GM20000 (cell line): ENCODE measurements at places on chromosomes 6 and 20.

DNA sequence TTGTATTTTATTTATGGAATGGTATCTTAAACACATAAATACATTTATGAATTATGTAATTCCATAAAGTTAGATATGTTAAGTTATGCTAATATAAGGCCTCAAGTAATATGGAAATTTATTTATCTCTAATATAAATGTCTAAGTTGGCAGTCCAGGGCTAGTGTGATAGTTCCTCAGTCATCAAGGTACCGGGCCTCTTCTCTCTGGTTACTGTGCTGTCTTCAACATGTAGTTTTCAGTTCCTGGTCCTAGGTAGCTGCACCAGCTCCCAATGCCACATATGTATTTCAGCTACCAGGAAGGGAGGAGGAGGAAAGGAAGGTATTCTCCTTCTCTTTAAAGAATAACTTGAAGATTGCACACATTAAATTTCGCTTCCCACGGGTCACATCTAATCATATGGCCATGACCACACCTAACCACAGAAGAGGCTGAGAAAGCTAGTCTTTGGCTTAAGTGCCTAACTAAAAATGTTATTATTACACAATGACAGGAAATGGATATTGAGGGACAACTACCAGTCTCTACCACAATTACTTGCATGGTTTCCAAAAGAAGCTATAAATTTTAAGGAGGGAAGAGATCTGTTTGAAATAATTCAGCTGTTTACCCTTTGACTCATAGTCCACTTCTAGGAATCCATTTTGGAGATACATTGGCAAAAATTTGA, 68.6 kb downstream of the BCKDHB start:
- no peak for DNase-seq

- peak; percentile 72 for DNase-seq
These were observed at the start of gene RSPH9 for GRCh38 chr6:43644940-43645612. Gene RSPH9 (plus strand): TSS chr6:43645036. CDS start chr6:43645099, 63 bp downstream.

GRCh38 chr6:43836507-43837240, 66.7 kb downstream of the VEGFA start:
- DNase-seq = no peak

- no peak for DNase-seq
These were observed 717.6 kb upstream of the MAP3K7 start for GRCh38 chr6:91304521-91304920.

- DNase-seq = no peak
These were observed 117.4 kb upstream of the GRIK2 start for GRCh38 chr6:101276066-101276465.

DNA sequence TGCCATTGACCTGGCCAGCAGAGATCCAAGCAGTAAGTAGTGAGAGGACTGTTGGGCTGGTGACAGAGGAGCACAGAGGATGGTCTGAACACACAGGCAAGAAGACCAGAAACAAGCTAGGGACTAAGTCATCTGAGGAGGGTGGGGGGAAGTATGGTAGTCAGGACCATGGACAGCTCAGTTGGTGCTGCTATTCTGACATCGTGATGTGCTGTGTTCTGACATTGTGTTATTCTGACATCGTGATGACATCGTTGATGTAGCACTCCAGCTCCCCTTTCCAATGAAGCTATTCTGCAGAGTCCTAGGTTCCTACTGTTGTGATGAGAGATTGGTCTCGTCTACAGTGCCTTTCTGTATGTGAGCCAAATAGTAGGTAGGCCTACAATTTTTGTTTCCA, 28.7 kb downstream of the CFAP206 start:
- DNase-seq = peak; percentile 60

GRCh38 chr6:81842254-81842653, 89.8 kb upstream of the TENT5A start:
- no peak for DNase-seq

DNA sequence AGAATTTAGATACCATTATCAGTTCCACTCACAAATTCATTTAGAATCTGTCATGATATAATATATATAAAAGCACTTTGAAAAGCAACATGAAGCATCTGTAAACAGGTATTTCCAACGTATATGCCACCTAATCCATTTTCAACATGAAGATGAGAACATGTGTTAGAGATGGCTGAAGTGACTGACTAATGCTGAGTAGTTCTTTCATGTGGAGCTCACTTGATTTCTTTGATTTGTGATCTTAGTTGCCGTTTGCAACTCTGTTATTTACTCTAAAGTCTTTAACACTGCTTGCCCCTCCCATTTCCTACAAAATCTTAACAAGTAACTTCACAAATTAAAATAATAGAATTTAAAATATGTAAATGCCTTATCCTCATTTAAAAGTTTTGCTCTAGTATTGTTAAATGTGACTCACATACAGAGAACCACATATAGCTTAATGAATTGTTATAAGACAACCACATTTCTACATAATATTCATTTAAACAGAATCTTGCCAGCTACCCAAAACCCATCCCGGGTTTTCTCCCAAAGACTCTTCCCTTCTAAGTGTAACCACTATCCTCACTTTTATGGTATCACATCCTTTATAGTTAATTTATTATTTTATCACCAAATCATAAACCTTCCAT, 78.3 kb downstream of the ME1 start:
- no peak for DNase-seq

- DNase-seq = no peak
These were observed 88.9 kb downstream of the TFAP2B start for GRCh38 chr6:50907565-50907964.

GRCh38 chr6:52696418-52696817, 25.5 kb downstream of the TMEM14A start:
- no peak for DNase-seq

- no peak for DNase-seq
These were observed 142.7 kb upstream of the EXOC2 start for GRCh38 chr6:835476-836160.

DNA sequence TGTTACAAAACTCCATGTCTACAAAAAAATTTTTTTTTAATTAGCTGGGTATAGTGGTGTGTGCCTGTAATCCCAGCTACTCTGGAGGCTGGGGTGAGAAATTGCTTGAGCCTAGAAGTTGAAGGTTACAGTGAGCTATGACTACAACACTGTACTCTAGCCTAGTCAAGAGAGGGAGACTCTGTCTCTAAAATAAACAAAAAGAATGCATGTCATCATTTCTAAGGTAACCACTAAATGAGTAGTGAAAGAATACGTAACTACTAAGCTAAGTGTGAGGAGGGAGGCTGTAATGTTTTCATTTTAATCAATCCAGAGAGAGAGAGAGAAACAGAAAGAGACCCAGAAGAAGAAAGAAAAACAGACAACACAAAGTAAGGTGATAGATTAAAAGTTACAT, 9.9 kb downstream of the SYCP2 start:
- DNase-seq = no peak

GRCh38 chr6:41935685-41936072, 5.9 kb downstream of the CCND3 start:
- DNase-seq = no peak

- DNase-seq = no peak
These were observed 197.5 kb downstream of the BCKDHB start for GRCh38 chr6:80304014-80304413.

DNA sequence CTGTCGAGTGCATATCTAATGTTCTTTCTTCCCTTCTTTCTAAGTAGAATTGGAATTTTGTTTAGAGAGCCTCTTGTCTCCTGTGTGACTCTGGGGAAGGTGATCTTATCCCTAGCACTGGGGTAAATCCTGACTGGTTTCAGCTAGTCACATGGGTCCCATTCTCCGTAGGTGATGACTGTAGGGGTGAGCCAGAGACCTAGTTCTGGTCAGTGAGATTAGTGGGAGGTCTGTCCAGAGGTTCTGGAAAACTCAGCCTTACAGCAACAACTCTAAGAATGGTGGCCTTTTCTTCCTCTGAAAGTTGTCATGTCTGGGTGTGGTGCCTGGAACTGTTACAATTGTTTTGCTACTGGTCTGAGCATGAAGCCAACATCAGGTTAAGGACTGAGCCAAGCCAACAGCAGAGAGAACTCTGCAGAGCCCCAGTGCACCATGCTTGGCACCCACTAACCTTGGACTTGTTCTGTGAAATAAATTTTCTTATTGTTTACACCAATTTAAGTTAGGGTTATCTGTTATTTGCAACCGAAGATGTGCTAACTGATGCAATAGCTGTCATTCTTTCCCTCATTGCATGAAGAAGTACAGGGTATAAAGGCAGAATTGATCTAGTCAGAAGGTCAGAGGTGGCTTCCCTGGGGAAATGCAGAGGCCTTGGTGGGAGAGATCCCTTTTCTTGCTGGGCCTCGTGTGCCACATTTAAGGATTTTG, 56.8 kb upstream of the TULP4 start:
- DNase-seq = no peak

GRCh38 chr6:28537065-28537464, 11.4 kb downstream of the GPX5 start:
- DNase-seq = no peak

DNA sequence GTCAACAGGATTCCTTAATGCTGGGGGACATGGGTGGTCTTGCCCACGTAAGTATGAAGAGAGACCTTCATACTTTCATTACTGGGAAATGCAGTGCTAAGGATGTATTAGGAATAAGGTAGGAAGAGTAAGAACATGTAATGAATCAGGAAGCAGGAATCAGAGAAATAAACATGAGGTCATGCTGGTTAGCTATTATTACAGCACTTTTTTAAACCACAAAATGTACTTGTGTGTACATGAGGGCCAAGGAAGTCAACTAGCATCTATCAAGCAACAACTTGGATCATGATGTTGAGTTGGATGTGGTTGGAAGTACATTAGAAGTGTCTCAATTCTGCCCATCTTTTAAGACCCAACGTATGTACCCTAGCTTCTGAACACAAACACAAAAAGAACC, 63.5 kb upstream of the E2F3 start:
- DNase-seq = no peak

DNA sequence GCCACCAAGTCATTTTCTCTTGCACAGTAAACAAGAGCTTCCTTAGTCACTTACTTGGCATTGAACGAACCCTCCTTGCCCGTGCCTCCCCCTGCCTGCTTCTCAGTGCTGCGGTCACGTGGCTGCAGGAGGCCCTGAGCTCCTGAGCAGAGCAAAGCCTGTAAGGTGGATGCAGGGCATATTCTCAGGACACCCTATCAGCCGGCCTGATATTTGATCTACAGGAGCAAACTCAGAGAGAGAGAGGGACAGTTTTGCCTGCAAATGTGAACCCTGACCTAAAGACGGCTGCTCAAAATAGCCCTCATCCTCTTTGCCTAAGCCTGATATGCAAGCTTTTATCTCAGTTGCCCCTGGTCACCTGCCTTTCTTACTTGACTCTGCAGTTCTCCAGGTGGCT, 93.0 kb upstream of the POPDC3 start:
- DNase-seq = no peak

GRCh38 chr6:16576451-16577368, 184.6 kb downstream of the ATXN1 start:
- DNase-seq = peak; percentile 39

GRCh38 chr20:4090756-4091489, 75.6 kb upstream of the RNF24 start:
- DNase-seq = no peak

GRCh38 chr6:148736774-148737412, 9.9 kb upstream of the UST start:
- no peak for DNase-seq

GRCh38 chr6:54173089-54173488, 61.8 kb downstream of the MLIP start:
- DNase-seq = no peak

GRCh38 chr6:54655162-54655561, 191.4 kb upstream of the FAM83B start:
- DNase-seq = no peak

DNA sequence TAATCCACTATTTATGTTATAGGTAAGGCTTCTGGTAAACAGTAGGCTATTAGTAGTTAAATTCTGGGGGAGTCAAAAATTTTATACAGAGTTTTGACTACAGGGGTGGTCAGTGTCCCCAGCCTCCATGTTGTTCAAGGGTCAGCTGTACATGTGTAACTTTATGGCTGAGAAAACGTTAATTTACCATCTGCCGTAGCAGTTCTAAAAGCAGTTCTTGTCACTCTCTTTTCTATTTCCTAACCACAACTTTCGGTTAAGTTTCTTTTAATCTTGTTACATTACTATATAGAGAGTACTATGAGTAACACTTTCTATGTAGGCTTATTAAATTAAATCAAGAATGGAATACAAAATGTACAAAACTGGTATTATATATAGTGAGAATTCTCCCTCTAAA, 21.6 kb upstream of the KIF6 start:
- DNase-seq = no peak

DNA sequence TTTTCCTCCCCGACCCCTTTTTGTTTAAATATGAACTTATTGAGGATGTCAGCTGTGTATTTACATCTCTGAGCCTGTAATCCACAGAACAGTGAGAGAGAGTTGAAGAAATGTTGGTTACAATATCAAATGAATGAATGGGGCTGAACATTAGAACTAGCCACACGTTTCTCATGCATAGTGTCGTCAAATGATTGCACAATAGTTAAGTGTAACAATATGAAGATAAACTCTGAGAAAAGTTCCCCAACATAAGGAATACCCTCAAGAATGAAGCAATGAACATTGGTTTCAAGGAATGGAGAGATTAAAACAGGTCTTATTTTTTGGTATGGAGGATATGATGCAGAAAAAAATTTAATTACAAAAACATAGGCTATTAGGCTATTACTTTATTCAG, 100.5 kb upstream of the DTNBP1 start:
- DNase-seq = no peak

DNA sequence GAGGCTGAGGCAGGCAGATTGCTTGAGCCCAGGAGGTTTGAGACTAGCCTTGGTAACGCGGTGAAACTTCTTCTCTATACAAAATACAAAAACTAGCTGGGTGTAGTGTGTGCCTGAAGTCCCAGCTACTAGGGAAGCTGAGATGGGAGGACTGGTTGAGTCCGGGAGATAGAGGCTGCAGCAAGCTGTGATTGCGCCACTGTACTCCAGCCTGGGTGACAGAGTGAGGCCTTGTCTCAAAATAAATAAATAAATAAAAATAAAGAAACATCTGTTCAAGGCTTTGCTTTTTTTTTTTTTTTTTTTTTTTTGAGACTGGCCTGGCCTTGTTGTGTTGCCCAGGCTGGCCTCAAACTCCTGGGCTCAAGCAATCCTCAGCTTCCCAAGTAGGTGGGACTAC, 23.7 kb upstream of the SLC23A2 start:
- DNase-seq = no peak

GRCh38 chr6:46657642-46658041, 4.9 kb downstream of the SLC25A27 start:
- DNase-seq = no peak

- DNase-seq = no peak
These were observed 288.6 kb downstream of the PRKN start for GRCh38 chr6:162438980-162439379.

- no peak for DNase-seq
These were observed 295.2 kb downstream of the GJA1 start for GRCh38 chr6:121730616-121731015.

DNA sequence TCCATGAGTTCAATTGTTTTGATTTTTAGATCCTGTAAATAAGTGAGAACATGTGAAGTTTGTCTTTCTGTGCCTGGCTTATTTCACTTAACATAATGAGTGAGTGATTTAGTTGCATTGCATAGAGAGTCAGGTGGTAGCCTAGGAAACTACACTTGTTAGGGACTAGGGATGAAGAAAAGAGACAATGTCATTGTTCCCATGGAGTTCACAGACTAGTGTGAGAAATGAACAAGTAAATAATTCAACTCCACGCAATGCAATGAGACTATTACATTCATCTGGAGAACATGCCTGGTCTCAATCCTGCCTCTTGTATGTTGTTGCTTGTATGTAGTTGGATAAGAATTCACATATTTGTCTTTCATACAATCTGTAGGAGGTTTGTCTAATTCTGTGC, 76.3 kb upstream of the B3GAT2 start:
- no peak for DNase-seq

- DNase-seq = no peak
These were observed 34.3 kb downstream of the PYGB start for GRCh38 chr20:25282034-25282781.
